ENCODE measurements at places on chromosomes 2 and 18. TPM values are rescaled to one million over a fixed set of nuclear protein-coding genes. Genes with fewer than 3 reads are reported as not detected.

Gene TOGARAM2
- total RNA-seq, result 10.5 TPM

Gene LHCGR
- total RNA-seq, result not detected

Gene LDLRAD4
- 35.7 TPM for total RNA-seq

Gene ATP6V1B1
- not detected for total RNA-seq

Gene CNRIP1
- not detected for total RNA-seq

Gene CYB5A
- total RNA-seq, result 28.7 TPM

Gene MAP4K3
- 6.5 TPM for total RNA-seq

Gene EML6
- 1.3 TPM for total RNA-seq

Gene PHOSPHO2
- 4.2 TPM for total RNA-seq

Gene DNAJC5G
- total RNA-seq, result not detected

Gene B3GNT7
- 0.26 TPM for total RNA-seq

Gene TRIM43
- total RNA-seq, result not detected

Gene NTSR2
- total RNA-seq, result not detected

Gene BOLL
- total RNA-seq, result not detected

Gene ZAP70
- total RNA-seq, result 297 TPM

Gene FSIP2
- 0.26 TPM for total RNA-seq

Gene OXER1
- total RNA-seq, result not detected

Gene FAM168B
- total RNA-seq, result 50.8 TPM
